ENCODE measurements at places on chromosomes 6 and 20. TPM values are rescaled to one million over a fixed set of nuclear protein-coding genes. Genes with fewer than 3 reads are reported as not detected.
A peak's percentile ranks its signal among the peaks of the same experiment; 100 is the strongest.

- no peak for DNase-seq
Observed at GRCh38 chr6:34200340-34200971, 36.2 kb upstream of the HMGA1 start.

GRCh38 chr20:44494681-44495080, 19.0 kb downstream of the TTPAL start:
- DNase-seq = no peak

DNA sequence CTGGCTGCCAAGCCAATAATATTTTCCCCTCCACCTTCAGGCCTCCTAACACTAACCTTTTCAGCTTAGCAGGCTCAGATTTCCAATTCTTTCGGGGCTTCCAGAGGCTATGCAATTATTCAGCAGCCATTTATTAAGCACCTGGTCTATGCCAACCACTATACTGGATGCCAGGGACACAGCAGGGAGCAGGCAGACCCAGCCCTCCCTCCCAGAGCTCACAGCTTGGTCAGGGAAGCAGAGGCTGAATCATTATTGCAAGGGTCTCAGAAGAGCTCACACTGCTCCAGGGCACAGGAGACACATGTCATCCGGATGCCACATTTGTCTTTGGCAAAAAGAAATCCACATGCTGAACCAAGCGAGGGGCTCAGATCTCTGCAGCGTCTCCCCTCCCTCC, 1.3 kb downstream of the BPIFB1 start:
- DNase-seq = no peak

GRCh38 chr20:41427833-41428232, 61.2 kb upstream of the EMILIN3 start:
- no peak for DNase-seq

GRCh38 chr20:64082126-64082731, 2.0 kb downstream of the LKAAEAR1 start:
- DNase-seq = no peak

DNA sequence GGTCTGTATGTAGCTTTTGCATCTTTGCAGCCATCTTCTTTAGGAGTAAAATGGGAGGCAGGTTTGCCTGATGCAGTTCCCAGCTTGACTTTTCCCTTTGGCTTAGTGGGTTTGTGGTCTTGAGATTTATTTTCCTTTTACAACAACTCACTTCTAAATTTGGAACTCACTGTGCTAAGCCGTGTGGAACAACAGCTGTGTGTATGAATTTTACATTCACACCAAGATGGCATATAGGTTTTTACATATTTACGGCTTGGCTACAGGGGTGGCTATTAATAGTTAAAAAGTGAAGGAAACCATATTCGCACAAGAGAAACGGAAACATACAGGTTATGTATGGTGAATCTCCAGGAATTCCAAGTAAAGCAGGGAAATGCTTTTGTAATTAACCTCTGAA, 2.5 kb downstream of the TTLL2 start:
- DNase-seq = no peak

GRCh38 chr6:142942805-142943227, 2.2 kb downstream of the HIVEP2 start:
- no peak for DNase-seq

DNA sequence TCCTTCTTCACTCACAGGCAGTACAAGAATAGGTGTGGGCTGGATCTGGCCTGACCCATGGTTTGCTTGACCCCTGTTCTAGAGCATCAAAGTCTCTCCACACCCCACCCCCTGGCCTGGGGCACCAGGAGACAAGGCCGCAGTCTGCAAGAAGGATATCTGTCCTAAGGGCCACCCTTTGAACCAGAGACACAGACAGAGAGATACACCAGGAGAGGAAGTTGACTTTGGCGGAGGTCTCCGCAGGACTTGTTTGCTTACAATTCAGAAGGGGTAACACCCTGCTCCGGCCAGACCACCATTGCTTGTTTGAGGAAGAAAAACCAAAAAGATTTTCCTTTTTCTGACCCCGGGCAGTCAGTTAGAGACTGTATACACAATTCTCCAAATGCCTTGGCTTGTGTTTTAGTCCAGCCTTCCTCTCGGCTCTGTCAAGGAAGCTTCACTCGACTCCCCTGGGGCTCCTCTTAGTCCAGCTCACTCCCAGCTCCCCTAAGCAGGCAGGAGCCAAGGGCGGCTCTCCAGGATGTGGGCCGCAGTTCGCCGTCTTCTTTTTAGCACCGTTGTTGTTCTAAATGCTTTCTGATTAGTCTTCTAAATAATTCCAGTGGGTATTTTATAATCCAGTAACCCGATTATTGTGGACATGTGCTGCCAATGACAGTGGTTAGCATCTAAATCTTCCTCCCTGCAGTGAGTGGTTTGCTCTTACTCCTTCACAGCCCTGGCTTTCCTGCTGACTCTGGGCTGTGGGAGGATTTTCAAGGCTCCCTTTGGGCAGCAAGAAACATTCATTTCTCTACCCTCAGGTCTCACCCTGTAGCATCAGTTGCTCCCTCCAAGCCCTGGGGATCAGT, 58.6 kb upstream of the MRPS10 start:
- peak; percentile 48 for DNase-seq

- no peak for DNase-seq
Observed at GRCh38 chr6:116461331-116461931, at the start of gene CALHM6. Gene CALHM6 (plus strand): TSS chr6:116461375. CDS start chr6:116461930, 555 bp downstream.

- no peak for DNase-seq
Observed at GRCh38 chr20:3704087-3704486, 8.3 kb downstream of the SIGLEC1 start.

DNA sequence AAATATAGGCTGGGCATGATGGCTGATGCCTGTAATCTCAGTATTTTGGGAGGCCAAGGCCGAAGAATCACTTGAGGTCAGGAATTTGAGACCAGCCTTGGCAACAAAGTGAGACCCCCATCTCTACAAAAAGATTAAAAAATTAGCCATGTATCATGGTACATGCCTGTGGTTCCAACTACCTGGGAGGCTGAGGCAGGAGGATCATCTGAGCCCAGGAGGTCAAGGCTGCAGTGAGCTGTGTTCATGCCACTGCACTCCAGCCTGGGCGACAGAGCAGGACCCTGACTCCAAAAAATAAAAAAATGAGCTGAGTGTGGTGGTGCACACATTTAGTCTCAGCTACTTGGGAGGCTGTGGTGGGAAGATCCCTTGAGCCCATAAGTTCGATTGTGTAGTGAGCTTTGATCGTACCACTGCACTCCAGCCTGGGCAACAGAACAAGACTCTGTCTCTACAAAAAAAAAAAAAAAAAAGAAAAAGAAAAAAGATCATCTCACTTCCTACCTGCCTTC, 10.1 kb upstream of the GUCA1B start:
- no peak for DNase-seq

CDH22 gene
- polyA plus RNA-seq = 0.04 TPM

DOK5 gene
- polyA plus RNA-seq = 2.6 TPM

LRRN4 gene
- polyA plus RNA-seq = 1.6 TPM

IMPG1 gene
- 2.3 TPM for polyA plus RNA-seq
